ENCODE measurements at places on chromosomes 12 and 14.

DNA sequence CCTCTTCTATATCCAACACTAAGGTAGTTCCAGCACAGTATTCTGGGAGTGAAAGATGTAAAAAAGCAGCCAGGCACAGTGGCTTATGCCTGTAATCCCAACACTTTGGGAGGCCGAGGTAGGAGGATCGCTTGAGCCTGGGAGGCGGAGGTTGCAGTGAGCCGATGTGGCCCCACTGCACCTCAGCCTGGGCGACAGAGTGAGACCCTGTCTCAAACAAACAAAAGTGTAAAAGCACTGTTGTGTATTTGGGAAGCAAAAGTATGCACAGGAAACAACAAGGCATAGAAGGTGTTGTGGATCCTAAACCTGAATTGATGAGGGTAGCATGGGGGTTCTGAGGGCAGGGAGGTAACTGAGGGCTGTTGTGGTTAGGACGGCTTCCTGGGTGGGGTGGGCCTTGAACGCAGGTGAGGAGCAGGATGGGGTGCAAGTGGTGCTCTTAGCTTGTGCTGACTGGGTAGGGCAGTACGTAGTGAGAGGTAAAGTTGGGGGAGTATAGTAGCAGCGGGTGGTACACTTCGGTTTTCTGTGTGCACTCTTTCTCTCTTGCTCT is 64.2 kb downstream of the RASSF3 start:
- DNase-seq: no peak

DNA sequence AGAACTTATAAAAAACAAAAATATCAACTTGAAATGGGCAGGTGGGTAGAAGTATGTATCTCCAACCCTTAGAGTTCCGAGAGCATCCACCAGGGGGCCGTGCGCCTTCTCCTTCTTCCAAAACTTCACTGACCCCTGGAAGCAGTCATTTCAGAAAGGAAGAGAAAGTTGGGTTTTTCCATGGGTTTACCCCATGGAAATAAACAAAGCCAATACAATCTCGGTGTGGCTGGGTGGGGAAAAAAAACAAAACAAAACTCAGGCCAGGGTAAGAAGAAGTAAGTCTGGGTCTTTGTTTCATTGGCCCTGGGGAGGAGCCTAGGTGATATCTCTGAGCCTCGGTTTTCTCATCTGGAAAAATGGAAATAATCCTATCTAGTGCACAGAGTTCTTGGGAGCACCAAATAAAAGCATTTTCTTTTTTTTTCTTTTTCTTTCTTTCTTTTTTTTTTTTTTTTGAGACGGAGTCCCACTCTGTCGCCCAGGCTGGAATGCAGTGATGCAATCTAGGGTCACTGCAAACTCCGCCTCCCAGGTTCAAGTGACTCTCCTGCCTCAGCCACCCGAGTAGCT is 33.6 kb upstream of the HNF1A start:
- peak; percentile 22 for DNase-seq

DNA sequence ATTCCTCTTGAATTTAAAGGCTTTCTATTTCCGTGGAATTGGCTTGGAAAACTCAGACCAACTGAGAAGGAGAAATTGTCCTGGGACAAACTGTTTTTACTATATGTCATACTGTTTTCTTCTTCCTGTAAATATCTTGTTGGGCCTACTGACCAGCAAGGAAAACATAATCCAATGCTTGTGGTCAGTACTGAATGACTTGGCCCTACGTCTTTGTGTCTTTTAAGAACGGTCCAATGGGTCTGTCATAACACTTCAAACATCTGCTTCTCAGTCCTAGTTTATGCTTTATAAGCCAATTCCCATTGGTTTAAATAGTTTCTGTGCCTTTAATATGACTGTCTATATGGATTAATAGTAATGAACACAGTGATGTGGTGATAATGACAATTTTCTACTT is 248.5 kb upstream of the DDHD1 start:
- DNase-seq: no peak

GRCh38 chr14:52944254-52944653 is 6.6 kb downstream of the FERMT2 start:
- DNase-seq: no peak

DNA sequence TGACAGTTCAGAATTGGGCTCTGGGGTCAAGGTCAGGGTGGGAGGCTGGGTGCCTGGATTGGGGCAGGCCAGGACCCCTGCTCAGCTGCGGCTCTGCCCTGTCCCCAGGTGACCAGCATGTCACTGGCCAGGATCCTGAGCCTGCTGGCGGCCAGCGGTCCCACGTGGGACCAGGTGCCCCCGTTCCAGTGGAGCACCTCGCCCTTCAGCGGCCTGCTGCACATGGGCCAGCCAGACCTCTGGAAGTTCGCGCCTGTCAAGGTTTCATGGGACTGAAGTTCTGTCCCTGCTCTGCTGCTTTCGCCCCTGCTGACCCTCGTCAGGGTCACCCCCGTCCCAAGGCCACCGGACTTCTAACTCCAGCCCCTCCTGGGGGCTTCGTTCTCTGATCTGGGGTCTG is 15.3 kb downstream of the SDS start:
- DNase-seq: no peak

DNA sequence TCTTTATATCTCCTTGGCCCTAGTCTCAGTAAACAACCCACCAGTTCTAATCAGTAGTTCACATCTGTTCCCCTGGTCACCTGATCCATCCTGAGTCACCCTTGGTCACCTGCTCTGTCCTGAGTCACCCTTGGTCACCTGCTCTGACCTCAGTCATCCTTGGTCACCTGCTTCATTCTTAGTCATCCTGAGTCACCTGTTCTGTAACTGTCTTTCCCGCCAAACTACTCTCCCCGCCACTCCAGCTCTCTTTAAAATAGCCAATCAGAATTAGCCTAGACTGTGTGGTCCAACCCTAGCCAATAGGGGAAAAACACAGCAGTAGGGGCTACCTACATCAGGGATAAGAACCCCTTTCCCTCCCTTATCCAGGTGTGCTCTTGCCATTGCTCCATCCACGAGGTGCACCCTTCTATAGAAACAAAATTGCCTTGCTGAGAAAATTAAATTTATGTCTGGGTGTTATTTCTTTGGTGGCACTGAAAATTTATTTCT is 245.4 kb upstream of the DIO3 start:
- no peak for DNase-seq

- no peak for DNase-seq
These were observed 50.8 kb downstream of the ARL1 start for GRCh38 chr12:101356794-101357193.

- no peak for DNase-seq
These were observed 110.4 kb upstream of the NAV3 start for GRCh38 chr12:77720258-77720657.

DNA sequence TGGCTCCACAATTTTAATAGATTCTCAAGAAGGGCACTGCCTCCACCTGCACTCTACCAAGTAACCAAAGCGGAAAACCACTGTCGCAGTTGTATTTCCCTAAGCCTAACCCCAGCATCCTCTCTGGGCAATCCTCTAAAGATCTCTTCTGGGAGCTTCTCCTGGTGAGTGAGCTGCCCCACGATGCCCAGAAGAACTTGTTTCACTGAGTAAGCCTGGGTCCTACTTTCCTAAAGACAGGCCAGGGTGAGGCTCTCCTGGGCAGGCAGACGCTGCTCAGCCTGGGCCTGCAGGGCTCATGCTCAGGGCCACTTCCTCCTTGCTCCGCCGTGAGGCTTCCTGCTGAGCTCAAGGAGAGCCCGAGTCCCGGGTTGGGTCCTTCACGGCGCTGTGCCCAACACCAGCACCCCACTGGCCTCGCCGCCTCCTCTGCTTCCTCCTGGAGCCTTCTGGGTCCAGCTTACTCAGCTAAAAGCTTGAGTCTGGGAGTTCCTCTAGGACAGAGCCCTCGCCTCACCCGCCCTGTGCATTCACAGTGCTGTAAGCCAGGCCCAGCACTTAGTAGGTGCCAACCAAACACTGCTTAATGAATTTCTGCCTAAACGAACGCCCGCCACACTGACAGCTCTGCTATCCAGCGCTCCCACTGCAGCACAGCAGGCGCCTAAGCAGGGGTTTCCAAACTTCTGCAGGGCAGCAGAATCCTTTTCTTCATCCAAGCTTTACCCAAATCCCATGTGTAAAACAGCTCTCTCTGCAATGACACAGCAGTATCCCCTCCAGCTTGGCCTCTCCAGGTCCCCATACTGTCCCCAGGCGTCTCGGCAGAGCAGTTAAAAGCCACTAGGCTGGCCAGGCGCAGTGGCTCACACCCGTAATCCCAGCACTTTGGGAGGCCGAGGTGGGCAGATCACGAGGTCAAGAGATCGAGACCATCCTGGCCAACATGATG is 5.7 kb downstream of the RAB35 start:
- DNase-seq: no peak

GRCh38 chr12:69583203-69583602 is 2.1 kb upstream of the CCT2 start:
- DNase-seq: peak; percentile 45

DNA sequence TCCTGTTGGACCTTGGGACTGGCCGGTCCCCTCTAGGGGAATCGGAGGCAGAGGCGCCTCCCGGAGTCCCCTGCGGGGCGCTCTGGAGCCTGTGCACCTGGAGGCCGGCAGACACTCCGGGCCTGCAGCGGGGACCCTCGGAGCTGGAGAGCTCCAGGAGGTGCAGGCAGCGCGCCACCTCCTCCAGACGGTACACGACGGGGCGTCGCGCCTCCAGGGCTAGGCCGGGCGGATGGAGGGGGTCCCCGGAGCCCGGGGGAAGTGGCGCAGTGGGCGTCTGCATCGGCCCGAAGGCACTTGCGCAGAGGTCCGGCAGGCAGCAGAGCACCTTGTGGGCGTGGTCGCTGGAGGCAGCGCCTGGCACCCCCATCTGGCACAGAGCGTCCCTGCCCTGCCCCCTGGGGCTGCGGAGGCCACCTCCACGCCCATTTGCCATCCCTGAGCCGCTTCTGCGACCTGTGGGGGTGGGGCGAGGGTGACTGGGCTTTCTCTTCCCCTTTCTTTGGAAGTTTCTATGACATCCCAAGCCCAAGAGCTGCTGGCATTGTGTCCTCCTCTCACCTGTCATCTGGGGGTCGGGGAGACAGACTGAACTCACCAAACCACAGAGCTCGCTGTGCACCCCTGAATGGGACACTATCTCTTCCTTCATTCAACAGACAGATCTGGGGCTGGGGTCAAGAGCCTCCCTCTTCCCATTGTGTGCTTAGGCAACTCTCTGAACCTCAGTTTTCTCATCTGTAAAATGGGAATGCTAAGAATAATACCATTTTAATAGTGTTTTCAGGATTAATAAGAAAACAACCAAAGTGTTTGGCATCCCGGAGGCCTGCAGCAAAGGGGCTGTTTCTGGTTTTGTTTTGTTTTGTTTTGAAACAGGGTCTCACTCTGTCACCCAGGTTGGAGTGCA is 37.5 kb upstream of the CORO1C start:
- DNase-seq: no peak

GRCh38 chr12:104799458-104799857 is 158.6 kb downstream of the SLC41A2 start:
- DNase-seq: no peak

DNA sequence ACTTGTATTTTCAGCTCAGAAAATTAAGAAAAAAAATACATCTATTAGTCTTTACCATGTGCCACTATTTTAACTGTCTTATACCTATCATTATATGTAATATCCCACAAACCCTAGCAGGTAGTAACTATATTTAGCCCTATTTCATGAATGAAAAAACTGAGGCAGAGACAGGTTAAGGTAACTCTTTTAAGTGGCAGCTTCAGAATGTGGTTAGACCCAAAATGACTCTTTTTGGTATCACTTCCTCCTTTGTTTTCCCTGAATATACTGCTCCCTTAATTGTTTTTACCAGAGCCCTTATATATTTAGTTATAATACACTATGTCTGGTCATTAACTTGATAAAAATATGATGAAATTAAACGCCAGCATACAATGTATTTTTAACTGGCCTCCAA is 235.6 kb upstream of the RPL10L start:
- no peak for DNase-seq

DNA sequence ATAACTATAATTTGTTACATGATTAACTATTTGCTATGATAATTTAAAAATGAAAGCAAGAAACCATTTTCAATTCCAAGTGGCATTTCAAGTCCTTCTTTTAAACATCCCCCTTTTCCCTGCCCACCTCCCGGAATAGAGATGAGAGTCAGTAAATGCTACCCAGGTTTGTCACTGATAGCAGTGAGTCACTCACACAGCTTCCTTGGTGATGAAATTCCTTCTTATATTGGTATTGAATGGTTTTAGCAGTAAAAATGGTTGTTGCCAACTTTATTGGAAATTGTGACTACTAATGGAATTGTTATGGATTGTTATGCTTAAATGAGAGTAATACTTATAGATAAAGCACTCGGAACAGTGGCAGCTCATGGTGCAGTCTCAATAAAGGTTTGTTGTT is 90.5 kb downstream of the PPM1A start:
- no peak for DNase-seq

- no peak for DNase-seq
These were observed 135.7 kb downstream of the DICER1 start for GRCh38 chr14:95021588-95021987.

DNA sequence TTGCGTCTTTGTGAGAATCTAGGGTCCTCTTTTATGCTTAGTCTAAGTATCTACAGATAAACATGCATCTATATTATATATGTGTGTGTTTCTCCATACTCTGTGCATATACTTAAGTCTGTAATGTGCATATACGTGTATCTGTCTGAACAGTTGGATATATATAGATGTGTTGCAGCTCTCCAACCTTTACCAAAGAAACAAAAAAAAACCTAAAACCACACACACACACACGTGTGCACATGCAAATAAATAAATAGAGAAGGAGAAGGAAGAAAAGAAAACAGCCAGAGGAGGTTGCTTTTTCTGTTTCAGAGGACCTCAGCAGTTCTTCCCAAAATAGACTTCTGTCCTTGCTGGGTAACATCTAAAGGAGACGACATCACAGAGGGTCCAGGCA is 244.9 kb downstream of the CACNA1C start:
- DNase-seq: no peak

GRCh38 chr12:944211-944610 is 5.3 kb downstream of the RAD52 start:
- no peak for DNase-seq

GRCh38 chr12:51592034-51592705 is 1.1 kb downstream of the SCN8A start:
- no peak for DNase-seq

DNA sequence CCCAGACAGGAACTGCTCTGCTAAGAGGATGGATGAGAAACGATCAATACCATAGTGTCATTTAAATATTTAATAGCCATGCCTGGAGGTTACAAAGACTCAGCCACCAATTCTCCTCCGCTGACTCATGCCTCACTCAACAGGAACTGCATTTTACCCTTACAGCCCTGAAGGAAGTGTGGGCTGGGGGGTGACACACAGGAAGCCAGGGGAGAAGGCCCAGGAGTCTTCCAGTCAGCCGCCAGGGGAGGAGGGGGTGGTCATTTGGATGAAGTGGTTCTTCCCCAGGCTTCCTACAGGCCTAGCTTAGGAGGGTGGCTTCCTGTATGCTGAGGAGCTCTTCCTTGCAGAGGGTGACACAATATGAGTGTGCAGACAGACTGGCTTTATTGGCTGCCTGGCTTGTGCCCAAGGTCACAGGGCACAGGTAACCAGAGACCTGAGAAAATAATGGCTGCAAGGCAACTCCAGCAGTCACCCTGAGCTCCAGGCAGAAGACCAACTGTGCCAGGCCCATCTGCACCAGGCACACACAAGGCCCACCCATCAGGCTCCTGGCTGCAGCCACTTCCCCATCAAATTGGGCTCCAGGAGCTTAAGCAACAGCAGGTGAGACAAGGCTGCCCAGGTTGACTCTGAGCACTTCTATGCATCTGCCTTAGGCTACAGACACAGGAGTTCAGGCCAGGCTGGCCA is 30.6 kb upstream of the RPLP0 start:
- DNase-seq: no peak

GRCh38 chr14:96748362-96748761 is 48.8 kb upstream of the VRK1 start:
- DNase-seq: peak; percentile 78

GRCh38 chr12:45174595-45174994 is 41.3 kb upstream of the ANO6 start:
- DNase-seq: no peak
